AG09319 (cell line): ENCODE measurements at places on chromosomes 1 and 21.

- no peak for DNase-seq
These were observed 22.4 kb downstream of the CFAP57 start for GRCh38 chr1:43194509-43194908.

DNA sequence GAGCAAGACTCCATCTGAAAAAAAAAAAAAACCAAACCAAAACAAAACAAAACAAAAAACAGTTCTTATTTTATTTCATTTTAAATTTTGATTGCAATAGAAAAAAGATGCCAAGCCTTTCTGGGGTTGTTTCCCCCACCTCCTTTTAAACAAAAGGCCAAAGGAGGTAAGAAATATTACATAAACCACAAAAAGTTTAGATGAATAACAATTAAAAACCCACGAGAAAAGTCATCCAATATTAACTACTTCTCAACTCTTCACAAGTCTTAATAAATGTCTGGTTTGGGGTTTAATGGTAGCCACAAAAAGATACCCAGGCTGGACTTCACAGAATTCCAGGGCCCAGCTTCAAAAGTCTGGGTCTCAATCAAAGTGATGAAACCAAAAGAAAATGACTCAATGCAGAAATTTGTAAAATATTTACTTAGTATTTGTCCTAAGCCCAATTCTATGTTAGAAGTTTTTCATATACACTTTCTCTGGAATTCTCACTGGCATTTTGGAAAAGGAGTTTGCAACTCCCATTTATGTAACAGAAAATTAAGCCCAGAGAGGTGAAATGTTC lies 47.0 kb upstream of the SDC3 start:
- DNase-seq: no peak

DNA sequence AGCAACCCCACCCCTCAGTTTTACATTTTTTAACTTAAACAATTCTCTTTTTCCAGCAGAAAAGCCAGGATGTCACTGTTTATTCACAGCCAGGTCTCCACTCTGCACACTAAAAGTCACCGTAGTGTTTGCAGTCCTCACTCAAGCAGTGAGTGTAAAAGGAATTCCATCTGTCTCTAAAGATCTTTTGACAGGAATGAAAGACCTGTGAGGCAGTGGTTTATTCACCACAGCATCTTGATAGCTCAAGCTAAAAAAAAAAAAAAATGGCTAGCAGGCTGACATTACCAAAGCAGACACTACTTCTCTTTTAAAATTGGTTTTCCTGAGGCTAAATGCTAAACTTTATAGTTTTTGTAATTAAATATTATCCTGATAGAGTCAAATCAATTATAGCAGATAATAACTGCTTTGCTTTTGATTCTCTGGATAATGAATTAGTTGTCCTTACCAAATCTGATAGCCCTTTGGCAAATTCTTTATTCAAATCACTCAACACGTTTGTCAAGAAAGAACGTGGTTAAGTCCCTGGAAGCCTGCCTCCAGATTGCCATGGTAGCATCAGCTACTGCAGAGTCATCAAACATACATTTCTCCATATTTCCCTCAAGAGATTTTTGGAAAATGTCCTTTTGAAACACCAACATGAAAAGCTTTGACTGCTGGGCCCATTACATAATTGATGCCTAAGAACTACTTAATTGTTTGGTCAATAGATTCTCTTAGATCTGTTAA lies 22.2 kb upstream of the SLC5A9 start:
- DNase-seq: no peak

DNA sequence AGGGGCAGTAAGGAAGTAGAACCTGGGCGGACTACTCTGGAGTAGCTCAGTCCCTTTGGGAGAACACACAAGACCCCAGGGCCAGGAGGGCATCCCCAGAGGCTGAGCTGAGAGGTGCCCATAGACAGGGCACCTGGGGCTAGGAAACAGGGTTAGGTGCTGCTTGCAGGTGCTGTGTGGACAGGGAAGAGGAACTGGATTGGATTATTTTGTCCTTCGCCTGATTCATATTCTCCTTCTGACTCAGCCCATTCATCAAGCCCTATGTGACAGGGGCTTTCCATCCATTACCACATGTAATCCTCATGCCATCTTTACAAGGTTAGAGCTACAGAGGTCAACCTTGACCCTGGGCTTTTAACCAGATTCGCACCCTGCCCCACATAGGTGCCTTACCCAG lies 183.9 kb downstream of the C1orf94 start:
- no peak for DNase-seq

GRCh38 chr1:38015978-38016725 lies 3.6 kb downstream of the UTP11 start:
- no peak for DNase-seq

- no peak for DNase-seq
These were observed 30.3 kb downstream of the RSPH1 start for GRCh38 chr21:42465803-42466127.

- DNase-seq: no peak
These were observed 653 bp downstream of the FNDC10 start for GRCh38 chr1:1599030-1599934.

GRCh38 chr1:109877317-109877771 lies 33.3 kb upstream of the CSF1 start:
- DNase-seq: peak; percentile 82

DNA sequence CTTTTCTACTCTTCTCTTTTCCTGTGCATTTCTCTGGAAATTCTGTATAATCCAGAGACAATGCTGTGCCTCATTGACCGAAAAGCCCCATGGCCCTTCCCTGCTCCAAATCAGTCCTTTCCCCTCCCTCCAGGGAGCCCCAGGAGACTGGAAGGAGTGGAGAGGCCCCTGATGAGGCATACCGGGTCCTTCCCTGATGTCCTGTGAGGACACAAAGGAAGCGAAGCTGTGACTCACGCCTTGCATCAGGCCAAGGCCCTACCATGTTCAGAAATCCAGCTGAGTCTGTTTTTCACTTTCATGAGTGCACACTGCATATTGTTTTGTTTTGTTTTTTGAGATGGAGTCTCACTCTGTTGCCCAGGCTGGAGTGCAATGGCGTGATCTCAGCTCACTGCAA lies 38.7 kb upstream of the BECN2 start:
- DNase-seq: peak; percentile 29

GRCh38 chr1:181369416-181369815 lies 113.9 kb upstream of the CACNA1E start:
- no peak for DNase-seq

- DNase-seq: no peak
These were observed 22.2 kb downstream of the KCNN3 start for GRCh38 chr1:154847891-154848290.

GRCh38 chr1:194929357-194929756 lies 1678.9 kb downstream of the KCNT2 start:
- no peak for DNase-seq

DNA sequence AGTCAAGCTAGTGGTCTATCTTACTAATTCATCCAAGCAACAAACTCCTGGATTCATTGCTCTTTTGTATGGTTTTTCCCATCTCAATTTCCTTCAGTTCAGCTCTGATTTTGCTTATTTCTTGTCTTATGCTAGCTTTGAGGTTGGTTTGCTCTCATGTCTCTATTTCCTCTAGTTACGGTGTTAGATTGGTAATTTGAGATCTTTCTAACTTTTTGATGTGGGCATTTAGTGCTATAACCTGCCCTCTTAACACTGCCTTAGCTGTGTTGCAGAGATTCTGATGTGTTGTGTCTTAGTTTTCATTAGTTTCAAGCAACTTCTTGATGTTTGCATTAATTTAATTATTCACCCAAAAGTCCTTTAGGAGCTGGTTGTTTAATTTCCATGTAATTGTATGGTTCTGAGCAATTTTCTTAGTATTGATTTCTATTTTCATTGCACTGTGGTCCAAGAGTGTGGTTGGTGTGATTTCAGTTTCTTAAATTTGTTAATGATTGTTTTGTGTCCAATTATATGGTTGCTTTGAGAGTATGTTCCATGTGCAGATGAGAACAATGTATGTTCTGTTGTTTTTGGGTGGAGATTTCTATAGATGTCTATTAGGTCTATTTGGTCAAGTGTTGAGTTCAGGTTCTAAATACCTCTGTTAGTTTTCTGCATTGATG lies 154.6 kb downstream of the PLPPR5 start:
- DNase-seq: no peak

- no peak for DNase-seq
These were observed 53.1 kb downstream of the S100B start for GRCh38 chr21:46551636-46552241.

- no peak for DNase-seq
These were observed 18.3 kb downstream of the ZNHIT6 start for GRCh38 chr1:85689775-85690404.

GRCh38 chr1:177873238-177873637 lies 96.6 kb downstream of the SEC16B start:
- peak; percentile 61 for DNase-seq
